Activated CD8-positive, alpha-beta memory T cell treated with anti-CD3 and anti-CD28 coated beads for 48 hours (primary cell): ENCODE measurements at places on chromosomes 1 and 21.

GRCh38 chr1:87435484-87435883, 106.8 kb downstream of the LMO4 start:
- DNase-seq: no peak

- DNase-seq: no peak
Observed at GRCh38 chr1:228004331-228004855, 2.4 kb upstream of the WNT3A start.

- DNase-seq: no peak
Observed at GRCh38 chr1:67769633-67770256, 63.5 kb downstream of the GNG12 start.

DNA sequence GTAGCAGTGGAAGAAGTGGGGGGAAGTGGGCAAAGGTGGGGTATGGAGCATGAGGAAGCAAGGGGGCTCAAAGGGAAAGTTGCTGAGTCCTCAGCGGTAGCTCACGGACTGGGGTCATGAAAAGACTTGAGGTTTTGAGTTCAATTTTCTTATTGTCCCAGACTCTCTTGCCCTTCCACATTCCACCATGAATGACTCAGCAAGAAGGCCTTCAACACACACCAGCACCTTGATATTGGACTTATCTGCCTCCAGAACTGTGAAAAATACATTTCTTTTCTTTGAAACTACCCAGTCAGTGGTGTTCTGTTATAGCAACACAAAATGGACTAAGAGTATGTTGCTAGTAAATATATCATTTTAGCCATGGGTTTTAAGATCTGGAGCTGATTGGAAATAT, 17.3 kb upstream of the RHBDL2 start:
- no peak for DNase-seq

DNA sequence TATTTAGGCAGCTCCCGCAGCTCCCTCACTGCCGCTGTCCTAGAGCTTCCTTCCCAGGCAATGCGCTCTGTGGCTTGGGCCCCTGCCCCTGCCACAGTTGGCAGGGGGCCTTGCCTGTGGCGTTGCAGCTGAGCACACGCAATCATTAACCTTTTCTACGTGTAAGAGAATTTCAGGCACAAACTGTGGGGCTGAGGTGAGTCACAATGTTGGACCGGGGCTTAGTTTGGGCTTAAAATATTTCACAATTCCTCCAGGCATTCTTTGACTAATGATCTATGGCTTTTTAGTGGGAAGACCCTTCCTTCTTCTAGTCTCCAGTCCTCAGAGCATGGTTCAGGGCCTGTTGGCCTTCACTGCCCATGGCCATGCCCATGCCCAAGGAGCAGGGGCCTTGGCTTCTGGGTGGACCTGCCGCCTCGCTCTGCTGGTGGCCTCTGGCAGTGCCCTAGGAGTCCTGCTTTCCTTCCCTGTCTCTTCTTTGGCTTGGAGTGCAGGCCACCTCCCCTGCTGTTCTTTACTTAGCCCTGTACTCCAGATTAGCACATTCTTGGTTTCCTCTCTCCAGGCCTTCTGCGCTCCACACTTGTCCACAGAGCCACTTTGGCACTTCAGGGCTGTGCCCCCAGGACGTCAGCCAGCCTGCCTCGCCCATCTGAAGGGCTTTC, 39.2 kb downstream of the MAPKAPK2 start:
- no peak for DNase-seq
